ENCODE measurements at places on chromosomes 4 and X.

DNA sequence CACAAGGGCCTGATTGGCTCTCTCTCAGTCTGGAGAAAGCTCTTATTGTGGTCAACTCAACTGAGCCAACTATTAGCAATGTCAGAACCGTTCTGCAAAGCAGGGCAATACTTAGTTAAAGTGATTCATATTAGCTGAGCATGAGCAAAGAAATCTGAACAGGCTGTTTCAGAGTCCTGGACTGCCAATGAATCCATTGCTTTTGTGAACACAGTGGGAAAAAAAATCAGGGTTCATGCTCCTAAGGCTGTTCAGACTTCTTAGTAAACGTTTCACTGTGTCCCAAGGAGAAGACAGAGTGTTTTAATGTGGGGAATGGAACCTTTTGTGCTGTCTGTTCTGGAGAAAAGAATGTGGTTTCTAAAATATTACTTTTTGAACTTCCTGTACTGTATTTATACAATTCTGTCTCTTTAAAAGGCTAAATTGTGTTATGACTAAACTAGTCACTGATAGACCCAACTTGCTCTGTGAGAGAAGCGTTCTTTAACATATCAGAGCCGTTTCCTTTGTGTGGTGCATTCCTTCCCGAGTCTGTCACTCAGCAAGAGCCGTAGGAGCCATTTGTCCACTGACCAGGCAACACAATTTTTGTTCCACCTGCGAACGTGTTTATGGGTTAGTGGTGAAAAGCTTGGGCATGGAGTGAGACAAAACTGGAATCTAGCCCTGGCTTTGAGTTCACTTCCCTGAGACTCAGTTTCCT is 366.1 kb downstream of the FBXO8 start:
- peak; percentile 33 for DNase-seq

- DNase-seq, result no peak
These were observed 119.2 kb downstream of the EFNB1 start for GRCh38 chrX:68947882-68948605.

GRCh38 chrX:52363247-52363883 is 5.5 kb upstream of the XAGE2 start:
- DNase-seq, result no peak

DNA sequence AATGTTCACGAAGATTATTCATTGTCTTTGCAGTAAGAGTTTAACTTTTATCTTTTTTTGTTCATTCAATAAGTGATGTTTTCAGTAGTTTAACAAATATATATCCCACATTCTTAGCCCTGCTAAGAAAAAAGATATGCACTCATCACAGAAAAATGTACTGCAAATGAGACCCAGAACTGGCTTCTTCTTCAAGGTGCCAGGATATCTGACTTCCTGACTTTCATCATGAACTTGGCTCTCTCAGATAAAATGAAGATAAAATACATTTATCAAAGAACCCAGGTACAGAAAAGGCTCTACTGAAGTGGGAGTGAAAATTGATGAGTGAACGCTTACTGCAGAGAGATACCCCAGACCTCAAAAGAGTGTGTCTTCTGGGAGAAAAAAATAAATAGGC is 177.8 kb upstream of the DKK2 start:
- DNase-seq, result no peak

DNA sequence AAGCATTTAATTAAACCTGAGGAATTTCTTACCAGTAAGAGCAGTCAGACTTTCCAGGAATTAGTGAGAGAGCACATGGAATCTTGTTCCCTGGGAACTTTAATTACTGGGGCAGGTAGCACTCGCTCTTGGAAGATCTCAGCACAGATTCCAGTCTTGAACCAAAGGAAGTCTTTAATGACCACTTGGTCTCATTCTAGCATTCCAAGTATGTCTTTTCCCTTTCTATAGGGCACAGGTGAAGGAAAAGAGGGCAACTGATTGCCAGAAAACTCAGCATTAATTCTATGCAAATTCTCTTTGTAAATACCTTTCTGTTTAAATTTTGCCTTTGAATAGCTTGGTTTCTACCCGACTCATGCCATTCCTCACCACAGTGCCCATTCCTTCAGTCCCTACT is 236.6 kb downstream of the LDB2 start:
- no peak for DNase-seq

- DNase-seq, result no peak
These were observed 65.2 kb downstream of the SEC24D start for GRCh38 chr4:118770741-118771187.

GRCh38 chr4:169052594-169052945 is 42.5 kb upstream of the CBR4 start:
- DNase-seq, result no peak

DNA sequence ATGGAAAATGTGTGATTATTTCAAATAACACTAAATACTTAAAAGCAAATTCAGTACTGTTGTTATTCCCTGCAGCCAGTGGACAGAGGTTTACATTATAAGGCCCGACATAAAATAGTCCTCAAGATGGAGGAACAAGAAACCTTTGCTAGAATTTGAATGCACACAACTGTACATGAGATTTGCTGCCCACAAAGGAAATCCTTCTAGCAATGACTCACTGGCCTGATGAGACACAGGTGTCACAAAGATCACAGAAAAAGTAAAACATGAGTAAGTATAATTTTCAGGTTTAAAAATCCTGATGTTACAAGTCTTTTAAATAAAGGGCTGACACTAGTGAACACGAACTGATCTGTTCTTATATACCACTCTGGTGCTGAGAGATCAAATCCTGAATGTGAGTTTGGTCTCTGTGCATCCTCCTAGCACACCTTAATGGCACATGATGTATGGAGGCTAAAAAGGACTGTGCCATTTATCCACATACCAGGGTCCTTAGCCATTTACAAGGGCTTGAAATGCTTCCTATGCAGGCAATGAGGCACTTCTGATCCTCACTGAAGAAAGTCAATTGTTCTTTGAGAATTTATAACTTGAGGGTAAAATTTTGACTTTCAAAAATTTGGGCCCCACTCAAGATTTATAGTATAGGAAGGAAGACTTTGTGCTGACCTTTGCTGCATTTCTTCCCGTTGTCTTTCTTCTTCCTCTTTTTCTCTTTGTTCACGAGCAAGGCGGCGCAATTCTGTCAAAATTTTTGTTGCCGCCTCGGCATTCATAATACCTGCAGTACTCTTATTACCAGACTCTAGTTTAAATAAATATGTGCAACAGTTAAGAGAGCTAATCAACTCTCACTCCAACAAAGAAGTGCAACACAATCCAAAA is 23.0 kb downstream of the MAP7D3 start:
- DNase-seq, result no peak

- no peak for DNase-seq
These were observed 75.7 kb upstream of the ARHGAP24 start for GRCh38 chr4:85399270-85399669.

DNA sequence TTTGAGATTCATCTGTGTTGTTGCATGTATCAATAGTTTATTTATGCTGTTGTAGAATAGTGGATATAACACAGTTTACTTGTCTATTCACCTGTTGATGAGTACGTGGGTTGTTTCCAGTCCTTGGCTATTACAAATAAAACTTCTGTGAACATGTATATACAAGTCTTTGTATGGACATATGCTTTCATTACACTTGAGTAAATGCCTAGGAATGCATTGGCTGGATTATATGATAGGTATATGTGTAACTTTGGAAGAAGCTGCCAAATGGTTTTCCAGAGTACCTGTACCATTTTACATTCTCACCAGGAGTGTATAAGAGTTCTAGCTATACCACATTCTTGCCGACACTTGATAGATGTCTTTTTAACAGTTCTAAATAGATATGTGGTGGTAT is 16.5 kb downstream of the ART3 start:
- no peak for DNase-seq

GRCh38 chr4:30953799-30954198 is 233.6 kb downstream of the PCDH7 start:
- no peak for DNase-seq

GRCh38 chrX:134020910-134021309 is 35.5 kb upstream of the GPC3 start:
- no peak for DNase-seq

- no peak for DNase-seq
These were observed 32.4 kb downstream of the ATP8A1 start for GRCh38 chr4:42624551-42624950.

DNA sequence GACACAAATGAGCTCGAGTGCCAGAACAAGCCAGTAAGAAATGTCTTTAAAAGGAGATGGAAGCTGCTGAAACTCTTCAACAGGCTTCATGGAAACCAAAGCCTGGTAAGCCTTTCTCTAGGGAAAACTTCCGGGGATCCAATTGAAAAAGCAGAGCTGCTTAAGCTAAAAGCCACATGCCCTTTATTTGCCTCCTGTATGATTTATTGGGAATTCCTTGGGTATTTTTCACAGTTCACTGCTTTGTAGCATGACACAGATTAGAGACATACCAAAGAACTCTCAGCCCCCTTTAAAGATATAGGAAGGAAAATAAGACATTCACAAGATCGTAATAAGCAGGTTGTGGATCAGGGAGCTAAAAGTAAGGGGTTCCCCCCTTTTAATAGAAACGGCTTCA is 6.5 kb upstream of the ARHGAP6 start:
- no peak for DNase-seq

DNA sequence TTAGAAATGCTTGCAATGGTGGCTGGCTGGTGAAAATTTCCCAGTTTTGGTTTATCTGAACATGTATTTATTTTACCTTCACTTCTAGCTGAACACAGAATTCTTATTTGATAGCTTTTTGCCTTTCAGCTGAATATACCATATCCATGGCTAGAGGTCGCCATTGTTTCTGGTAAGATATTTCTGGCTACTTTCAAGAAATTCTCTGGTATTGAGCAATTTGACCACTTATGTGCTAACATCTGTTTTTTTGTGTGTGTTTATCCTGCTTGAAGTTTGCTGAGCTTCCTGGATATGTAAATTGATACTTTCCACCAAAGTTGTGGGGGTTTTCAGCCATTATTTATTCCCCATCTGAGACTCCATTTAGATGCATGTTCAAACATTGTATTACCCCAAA is 75.4 kb downstream of the FBXW7 start:
- peak; percentile 61 for DNase-seq

DNA sequence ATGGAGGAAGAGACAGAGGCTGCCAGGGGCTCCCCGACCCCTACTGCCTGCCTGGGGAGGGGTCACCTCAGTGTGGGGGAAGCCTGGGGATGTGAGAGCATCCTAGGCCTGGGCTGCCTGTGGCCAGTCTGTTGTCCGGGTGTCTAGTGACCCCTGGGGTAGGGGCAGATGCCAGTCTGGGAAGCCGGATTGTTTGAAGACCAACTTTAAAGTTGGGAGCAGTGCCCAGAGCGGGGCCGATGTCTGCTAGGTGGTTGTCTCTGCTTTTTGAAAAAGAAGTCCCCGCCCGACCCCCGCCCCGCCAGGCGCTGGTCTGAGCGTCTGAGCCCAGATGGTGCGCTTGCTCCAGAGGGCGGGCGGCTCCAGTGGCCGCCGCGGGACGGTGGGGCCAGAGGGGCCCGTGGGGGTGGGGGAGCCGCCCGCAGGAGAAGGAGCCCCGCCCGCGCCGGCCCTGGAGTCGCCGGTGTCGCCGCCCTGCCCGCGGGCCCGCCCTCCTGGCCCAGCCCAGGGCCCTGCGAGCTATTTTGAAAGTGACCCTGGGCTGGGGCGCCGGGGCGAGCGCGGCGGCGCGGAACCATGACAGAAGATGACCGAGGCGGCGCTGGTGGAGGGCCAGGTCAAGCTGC is at the start of gene DOK7:
Gene DOK7, plus strand, starts transcription at position 517 of the 626 bp plus-strand sequence. Its CDS starts 70 bp downstream, at position 587.
- no peak for DNase-seq

DNA sequence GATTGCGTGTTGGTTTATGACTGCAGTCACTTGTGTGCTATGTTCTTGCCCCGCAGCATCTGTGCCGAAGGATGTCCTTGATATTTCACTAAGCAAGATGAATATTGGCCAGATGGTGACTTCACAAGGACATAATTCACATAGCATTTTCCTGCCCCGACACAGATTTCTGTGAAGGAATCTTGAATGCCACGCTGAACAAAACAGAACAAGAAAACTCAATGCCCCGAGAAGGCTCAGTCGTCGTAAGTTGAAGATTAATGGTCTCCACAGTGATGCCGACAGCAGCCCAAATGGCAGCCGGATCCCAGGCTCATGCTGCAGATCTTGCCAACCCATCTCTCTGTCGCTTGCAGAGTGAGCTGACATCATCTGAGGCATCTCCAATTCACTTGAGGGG is 145.9 kb downstream of the CPEB2 start:
- DNase-seq, result no peak

GRCh38 chr4:135601351-135601750 is 1399.8 kb upstream of the PABPC4L start:
- DNase-seq, result no peak

DNA sequence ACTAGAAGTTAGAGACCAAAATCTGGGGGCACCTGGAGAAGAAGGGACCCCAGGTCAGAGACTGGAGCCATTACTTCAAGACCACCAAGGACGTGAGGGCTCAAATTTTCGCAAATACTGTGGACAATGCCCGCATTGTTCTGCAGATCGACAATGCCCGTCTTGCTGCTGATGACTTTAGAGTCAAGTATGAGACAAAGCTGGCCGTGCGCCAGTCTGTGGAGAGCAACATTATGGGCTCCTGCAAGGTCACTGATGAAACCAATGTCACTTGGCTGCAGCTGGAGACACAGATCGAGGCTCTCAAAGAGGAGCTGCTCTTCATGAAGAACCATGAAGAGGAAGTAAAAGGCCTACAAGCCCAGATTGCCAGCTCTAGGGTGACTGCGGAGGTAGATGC is 101.2 kb downstream of the NCAPG start:
- no peak for DNase-seq

DNA sequence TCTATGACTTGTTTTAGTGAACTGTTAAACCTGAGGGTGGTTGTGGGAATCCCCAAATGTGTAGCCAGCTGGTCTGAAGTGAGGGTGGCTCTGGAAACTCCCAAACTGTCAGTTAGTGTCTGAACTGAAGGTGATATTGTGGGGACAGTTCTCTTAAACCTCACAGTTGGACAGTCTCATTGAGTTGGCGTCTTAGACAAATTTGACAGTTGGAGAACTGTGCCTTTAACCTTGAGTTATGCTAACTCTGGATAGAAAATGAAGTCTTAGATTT is 20.7 kb upstream of the CTSO start:
- DNase-seq, result no peak

- DNase-seq, result peak; percentile 45
These were observed 785 bp upstream of the EFNB1 start for GRCh38 chrX:68827848-68828624.

GRCh38 chrX:6959006-6959405 is 188.5 kb upstream of the STS start:
- no peak for DNase-seq

DNA sequence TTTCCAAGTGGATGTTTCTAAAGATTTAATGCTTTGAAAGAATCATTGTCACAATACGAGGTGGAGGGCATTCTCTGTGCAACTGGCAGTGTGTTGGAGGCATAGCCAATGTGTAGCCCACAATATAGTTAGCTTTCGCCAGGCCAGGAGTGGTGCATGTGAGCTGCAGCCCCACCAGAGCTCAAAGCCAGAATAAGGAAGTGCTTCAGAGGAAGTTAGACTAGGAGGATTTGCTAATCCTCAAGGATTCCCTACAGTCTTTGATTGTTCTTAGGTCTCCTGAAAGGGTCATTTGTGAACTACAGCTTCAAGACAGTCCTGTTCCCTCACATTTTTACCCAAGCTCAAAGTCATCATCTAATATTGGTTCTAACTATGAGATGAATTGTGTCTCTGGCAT is 16.4 kb downstream of the TRPC5OS start:
- no peak for DNase-seq

GRCh38 chrX:25028726-25029125 is 13.0 kb upstream of the ARX start:
- no peak for DNase-seq

GRCh38 chrX:43656005-43656494 is at the start of gene MAOA:
TSS of gene MAOA (plus strand) at chrX:43656299. CDS start at chrX:43656342, 43 bp downstream.
- DNase-seq, result no peak

- peak; percentile 4 for DNase-seq
These were observed 14.7 kb upstream of the CT55 start for GRCh38 chrX:135185795-135186443.

Measured in stromal cell of bone marrow (primary cell).